Fibroblast of lung (primary cell): ENCODE measurements at places on chromosomes 13 and 19.

- DNase-seq: no peak
These were observed 41.5 kb downstream of the PDS5B start for GRCh38 chr13:32627793-32628192.

DNA sequence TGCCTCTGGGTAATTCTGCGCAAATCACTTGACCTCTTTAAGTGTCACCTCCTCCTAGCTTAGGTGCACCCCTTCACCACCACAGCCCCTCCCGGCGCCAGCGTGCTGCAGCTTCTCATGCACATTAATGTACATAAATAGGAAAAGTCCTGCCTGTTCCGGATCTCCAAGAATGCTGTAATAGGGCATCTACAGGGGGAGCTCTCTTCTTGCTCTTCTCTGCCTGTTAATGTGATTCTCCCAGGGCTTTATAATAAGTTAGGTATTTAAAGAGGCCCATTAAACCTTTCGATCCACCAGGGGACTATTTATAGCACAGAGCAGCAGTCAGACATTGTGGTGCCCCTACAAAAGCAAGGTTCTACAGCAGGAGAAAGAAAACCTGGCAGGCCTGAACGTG lies 35.3 kb downstream of the SOX1 start:
- DNase-seq: no peak

GRCh38 chr19:39969681-39970424 lies 1.1 kb upstream of the PSMC4 start:
- no peak for DNase-seq

- peak; percentile 58 for DNase-seq
These were observed 325.4 kb upstream of the TSHZ3 start for GRCh38 chr19:31674503-31675192.

DNA sequence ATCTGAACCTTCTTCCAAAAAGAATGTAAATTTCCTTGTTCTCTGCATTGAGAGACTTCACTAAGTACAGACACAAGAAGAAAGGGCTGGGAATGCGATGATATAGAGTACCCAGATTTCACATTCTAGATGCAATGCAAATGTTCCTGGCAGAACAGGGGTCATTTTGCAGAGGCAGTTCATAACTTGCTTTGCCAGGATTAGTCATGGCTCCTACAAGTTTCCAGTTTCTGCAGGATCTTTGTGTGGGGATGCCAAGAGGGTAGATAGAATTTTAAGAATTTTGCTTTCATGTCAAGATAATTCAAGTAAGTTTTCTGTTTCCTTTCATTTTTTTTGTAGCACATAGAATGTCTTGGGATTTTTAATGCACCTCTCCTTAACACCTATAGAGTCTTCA lies 181.2 kb downstream of the FGF9 start:
- DNase-seq: no peak

- peak; percentile 6 for DNase-seq
These were observed 391 bp downstream of the ZNF761 start for GRCh38 chr19:53432088-53432661.

GRCh38 chr13:105282406-105283285 lies 1252.8 kb downstream of the EFNB2 start:
- no peak for DNase-seq

GRCh38 chr19:10207026-10207425 lies 12.3 kb upstream of the DNMT1 start:
- peak; percentile 13 for DNase-seq

GRCh38 chr13:60990032-60990733 lies 425.5 kb downstream of the PCDH20 start:
- DNase-seq: no peak

GRCh38 chr19:3958836-3959765 lies 11.8 kb downstream of the DAPK3 start:
- DNase-seq: no peak

DNA sequence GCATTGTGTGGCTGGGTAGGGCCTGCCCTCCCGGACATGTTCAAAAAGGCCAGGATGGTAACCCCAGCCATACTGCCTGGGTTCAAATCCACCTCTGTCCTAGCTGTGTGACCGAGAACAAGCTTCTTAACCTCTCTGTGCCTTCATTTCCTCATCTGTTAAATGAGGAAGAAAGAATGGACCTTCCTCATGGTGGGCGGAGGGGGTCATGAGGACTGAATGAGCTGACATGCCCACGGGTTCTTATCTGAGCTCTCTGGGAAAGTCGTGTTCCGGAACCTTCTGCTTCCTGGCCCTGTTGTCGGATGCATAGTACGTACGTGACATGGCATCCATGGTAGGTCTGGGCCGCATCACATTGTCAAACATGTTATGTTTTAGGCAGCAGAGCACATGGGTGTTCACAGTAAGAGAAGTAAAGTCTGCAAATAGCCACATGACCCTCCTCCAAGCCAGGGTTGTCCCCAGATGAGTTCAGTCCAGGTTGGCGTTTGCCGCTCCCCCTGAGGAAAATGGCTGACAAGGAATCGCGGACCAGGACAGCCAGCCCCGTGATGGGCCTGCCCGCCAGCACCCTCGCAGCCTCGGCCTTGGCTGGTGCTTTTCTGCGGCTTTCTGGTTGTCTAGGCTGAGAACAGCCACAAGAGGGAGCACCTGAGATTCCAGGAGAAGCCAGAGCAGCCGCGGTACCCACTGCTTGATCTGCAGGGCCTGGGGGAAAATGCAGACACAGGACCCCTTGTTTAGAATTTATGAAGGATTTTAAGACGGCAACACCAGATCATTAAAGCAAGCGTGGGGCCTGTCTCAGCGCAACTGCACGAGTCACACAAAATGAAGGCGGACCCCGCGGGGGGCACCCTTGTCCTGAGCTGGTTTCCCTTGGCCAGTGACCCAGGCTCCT lies 2.4 kb upstream of the NTN5 start:
- DNase-seq: peak; percentile 81

DNA sequence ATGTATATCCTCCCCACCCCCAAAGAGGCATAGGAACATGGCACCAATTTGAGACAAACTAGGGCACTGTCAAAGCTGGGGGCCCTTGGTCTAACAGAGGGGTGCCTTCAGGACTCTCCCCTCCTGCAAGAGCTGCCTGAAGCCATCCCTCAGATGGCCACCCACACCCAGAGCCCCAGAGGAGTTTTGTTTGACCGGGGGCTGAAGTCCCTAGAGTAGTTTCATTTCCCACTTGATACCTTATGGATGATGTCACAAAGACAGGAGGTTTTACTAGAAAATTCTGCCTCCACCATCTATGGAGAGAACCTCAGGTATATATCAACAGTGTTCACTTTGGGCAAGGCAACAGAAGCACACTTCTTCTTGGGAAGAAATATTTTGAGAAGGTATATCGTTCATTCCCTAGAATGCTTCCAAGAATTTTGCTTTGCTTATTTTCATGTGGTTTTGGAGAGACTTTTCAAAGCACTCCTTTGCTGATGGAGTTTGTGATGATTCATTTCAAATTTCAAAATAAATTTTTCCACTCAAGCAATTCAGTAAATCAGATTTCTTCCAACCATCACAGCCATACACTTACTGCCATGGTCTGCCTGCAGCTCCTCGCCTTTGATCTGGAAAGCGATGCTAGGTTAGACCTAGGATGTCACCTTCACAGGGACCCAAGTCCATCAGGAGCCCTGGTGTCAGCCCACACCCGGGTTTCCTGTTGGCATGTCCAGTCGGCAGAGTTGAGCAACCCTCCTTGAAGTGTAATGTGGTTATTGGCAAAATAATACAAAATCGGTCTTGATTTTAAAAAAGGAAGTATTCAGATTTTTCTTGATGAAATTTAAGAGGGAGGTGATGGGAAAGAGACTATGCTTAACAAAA lies 207.0 kb downstream of the SHISA2 start:
- DNase-seq: peak; percentile 66

- no peak for DNase-seq
These were observed 72.3 kb upstream of the UQCRFS1 start for GRCh38 chr19:29285187-29285687.

- DNase-seq: no peak
These were observed 2.6 kb upstream of the CACNG7 start for GRCh38 chr19:53906211-53907192.

- peak; percentile 11 for DNase-seq
These were observed 253.8 kb downstream of the KLF12 start for GRCh38 chr13:73880365-73880764.

DNA sequence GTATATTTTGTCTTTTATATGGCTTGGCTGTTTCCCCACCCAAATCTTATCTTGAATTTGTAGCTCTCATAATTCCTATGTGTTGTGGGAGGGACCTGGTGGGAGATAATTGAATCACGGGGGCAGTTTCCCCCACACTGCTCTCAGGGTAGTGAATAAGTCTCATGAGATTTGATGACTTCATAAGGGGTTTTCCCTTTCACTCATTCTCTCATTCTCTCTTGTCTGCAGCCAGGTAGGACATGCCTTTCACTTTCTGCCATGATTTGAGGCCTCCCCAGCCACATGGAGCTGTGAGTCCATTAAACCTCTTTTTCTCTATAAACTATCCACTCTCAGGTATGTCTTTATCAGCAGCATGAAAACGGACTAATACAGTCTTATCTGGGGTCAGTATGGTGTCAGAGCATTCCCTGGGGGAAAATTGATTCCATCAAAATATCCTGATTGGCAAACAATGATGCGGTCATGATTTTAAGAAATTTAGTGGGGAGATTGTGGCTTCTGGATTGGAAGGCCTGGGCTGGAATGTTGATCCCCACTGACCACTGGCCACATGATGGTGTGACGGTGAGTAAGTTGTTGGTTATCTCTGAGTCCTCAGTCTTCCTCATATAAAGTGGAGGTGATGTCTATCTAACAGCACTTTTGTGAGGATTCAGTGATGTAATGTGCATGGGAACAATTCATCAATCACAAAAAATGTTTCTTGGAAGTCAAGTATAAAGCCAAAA lies 27.5 kb upstream of the ANKRD10 start:
- DNase-seq: peak; percentile 38

DNA sequence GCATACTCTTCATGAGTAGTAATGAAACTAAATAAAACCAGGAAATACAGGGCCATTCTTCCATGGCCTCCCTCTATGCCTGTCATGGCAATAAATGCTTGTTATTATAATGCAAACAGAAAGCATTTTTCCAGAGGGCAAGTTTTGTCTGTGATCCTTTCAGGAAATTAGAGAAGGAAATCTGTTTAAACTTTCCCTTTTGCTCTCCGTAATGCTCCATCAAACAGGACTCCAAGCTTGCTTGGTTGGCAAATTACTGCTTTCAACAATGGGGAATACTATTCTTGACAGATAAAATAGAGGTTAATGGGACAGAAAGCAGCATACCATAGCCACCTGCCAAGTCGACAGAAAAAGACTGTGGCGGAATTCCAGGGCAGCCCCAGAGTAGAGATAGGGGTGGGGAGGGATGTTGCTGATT lies 252.5 kb downstream of the LHFPL6 start:
- DNase-seq: no peak

DNA sequence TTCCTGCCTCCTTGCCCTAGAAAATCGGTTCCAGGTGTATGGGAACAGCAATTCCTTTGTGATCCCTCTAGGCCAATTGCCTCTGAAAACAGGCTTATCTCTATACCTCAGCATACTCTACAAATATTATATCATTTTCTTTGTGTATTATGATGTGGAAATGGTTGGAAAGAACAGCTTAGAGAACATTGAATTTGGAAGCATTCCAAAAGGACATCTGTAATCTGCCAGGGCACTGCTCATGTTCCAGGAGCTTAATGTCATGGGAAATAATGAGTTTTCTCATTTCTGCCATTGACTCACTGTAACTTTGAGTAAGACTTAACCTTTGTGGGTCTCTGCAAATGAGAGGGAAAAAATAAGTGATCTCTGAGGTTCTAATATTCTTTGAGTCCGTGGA lies 147.3 kb downstream of the UFM1 start:
- DNase-seq: peak; percentile 54

DNA sequence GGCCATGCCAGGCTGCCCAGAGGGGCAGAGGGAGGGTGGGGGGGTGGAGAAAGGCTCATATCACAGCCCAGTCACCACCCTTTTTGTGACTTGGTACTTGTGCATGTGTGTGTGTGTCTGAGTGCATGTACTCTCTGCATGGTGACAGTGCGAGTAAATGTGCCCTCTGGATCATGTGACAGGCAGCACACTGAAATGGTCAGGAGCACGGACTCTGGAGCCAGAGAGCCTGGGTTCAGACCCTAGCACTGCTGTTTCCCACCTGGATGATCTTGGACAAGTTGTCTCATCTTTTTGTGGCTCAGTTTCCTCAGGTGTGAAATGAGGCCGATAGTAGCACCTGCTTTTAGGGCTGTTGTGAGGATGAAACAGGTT lies 2.0 kb downstream of the CIC start:
- DNase-seq: no peak

- DNase-seq: no peak
These were observed 8.1 kb upstream of the CCNP start for GRCh38 chr19:40234429-40235237.

GRCh38 chr13:51063909-51064308 lies 47.2 kb downstream of the C13orf42 start:
- DNase-seq: no peak

DNA sequence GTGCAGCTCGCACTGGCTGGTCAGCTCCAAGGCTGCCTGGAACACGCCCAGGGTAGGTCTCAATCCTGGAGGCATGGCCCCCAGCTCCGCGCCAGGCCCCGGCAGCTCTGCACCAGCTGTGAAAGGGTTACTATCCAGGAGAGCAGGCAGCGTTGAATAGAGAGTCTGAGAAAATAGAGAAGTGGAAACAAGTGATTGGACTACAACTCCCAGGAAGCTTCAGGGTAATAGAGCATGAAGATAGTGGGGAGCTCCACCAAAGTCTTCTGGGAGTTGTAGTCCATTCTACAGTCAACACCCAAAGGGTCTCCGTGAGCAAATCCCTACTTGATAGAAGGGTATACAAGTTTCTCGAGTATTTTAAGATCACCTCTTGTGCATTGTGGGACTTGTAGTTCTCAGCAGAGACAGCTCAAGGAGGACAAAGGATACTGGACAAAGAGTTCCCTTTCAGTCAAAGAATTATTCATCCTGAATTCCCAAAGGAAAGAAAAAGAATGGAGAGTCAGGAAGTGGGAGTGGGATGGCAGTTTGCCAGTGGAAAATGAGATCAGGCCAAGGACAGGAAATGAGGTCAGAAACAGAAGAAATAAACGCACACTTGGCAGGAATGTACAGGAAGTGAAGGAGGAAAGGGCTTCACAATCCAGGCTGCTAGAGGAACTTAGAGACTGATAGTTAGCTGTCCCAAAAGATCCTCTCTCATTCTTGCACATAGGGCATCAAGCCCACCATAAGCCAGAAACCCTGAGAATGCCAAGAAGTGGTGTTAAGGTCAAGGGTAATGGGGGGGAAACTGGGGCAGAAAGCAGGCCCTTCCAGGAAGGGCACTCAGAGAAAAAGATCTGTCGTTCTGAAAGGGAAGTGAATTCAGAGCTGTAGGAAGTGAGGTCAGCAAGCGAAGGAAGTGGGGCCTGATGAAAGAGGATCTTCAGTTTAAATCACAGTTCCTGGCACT lies 5.5 kb upstream of the MAMSTR start:
- peak; percentile 93 for DNase-seq

DNA sequence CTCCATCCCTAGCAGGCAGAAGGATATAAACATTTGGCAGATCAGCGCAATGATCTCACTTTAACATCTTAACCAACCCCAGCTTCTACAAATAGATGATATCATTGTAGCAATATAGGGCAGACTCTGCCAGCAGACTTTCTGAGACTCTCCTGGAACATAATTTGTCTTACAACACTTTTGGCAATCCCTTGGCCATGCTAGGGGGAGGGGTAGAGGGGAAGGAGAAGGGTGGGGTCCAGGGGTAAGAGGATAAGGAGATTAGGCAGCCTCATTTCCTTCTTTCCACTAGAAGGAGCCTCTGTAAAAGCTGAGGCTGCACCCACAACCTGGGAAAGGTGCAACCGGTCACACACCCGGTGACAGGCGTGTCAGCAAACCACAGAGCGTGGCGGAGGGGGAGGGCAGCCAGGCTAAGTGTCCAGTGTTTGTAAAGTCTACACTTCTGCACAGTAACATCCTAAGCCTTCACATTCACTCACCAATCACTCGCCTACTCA lies 8.7 kb upstream of the UBAC2 start:
- DNase-seq: peak; percentile 36
